ENCODE measurements at places on chromosomes 16 and 17.

GRCh38 chr16:25027781-25028180 is 12.6 kb upstream of the ARHGAP17 start:
- no peak overlapping the region for H3K27ac ChIP-seq
- H3K27me3 ChIP-seq = no peaks in the 10 kb centered on the region
- no peak overlapping the region for H3K4me3 ChIP-seq
- peaks cover 23% of the 10 kb centered on the region for H3K4me1 ChIP-seq
- H3K36me3 ChIP-seq = no peaks in the 10 kb centered on the region
- no peak for DNase-seq

- no peak for DNase-seq
- H3K36me3 ChIP-seq = peaks cover 45% of the 10 kb centered on the region
- H3K27ac ChIP-seq = no peak overlapping the region
- H3K4me1 ChIP-seq = peaks cover 28% of the 10 kb centered on the region
- no peak overlapping the region for H3K4me3 ChIP-seq
Measured at GRCh38 chr17:66450852-66451158, 148.4 kb downstream of the PRKCA start.

DNA sequence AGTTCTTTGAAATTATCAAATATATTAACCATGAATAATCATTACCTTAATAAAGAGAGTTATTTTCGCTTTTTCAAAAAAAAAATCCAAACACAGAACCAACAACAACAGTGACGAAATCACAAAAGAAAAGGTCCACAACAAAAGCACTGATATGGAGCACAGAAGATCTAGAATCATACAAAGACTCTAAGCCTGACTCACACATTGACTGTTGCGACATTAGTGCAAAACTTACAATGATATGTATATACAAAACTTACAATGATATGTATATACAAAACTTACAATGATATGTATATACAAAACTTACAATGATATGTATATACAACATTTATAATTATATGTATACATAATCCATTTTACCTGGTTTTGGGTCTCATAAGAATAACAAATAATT is 117.7 kb downstream of the USP22 start:
- no peak for DNase-seq
- peaks cover 2% of the 10 kb centered on the region for H3K4me1 ChIP-seq
- H3K27me3 ChIP-seq = peaks cover 26% of the 10 kb centered on the region

DNA sequence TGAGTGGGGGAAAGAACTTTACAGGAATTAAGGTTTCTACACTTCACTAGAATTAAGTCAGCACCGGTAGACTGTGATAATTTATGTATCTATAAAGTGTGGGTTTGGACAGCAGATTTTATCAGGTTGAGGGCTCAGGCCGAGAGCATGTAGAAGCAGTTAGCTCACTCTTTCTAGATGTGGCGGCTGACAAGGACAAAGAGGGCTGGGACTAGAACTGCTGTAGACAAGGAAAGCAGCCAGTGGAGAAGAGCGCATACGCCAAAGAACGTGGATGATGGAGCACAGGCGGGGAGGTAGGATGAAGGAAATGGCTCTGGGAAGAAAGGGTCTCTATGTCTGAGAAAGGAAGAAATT is 504 bp upstream of the GOSR1 start:
- DNase-seq = peak; percentile 28
- peak overlapping the region; percentile 95 for H3K4me3 ChIP-seq
- H3K27me3 ChIP-seq = peaks cover 6% of the 10 kb centered on the region
